CD4-positive, CD25-positive, alpha-beta regulatory T cell (primary cell): ENCODE measurements at places on chromosomes 1 and 21. TPM values are rescaled to one million over a fixed set of nuclear protein-coding genes. Genes with fewer than 3 reads are reported as not detected.
A peak's percentile ranks its signal among the peaks of the same experiment; 100 is the strongest.

WDR64 gene
- 0.08 TPM for polyA plus RNA-seq

GRCh38 chr1:211605603-211606331, 26.8 kb upstream of the SLC30A1 start:
- H3K4me3 ChIP-seq: peak overlapping the region; percentile 59
- no peaks in the 10 kb centered on the region for H3K36me3 ChIP-seq
- no peak for DNase-seq
- peaks cover 6% of the 10 kb centered on the region for H3K4me1 ChIP-seq
- no peak overlapping the region for H3K27ac ChIP-seq

- H3K27me3 ChIP-seq: no peaks in the 10 kb centered on the region
- H3K27ac ChIP-seq: no peak overlapping the region
- no peak overlapping the region for H3K4me3 ChIP-seq
- DNase-seq: no peak
- no peaks in the 10 kb centered on the region for H3K4me1 ChIP-seq
Observed at GRCh38 chr1:189125694-189126093, 1352.0 kb downstream of the BRINP3 start.

GRCh38 chr1:161778522-161778921, 12.4 kb downstream of the ATF6 start:
- no peak overlapping the region for H3K27ac ChIP-seq
- H3K4me1 ChIP-seq: peaks cover 12% of the 10 kb centered on the region
- H3K36me3 ChIP-seq: peaks cover 32% of the 10 kb centered on the region
- no peaks in the 10 kb centered on the region for H3K27me3 ChIP-seq
- H3K4me3 ChIP-seq: no peak overlapping the region

DNA sequence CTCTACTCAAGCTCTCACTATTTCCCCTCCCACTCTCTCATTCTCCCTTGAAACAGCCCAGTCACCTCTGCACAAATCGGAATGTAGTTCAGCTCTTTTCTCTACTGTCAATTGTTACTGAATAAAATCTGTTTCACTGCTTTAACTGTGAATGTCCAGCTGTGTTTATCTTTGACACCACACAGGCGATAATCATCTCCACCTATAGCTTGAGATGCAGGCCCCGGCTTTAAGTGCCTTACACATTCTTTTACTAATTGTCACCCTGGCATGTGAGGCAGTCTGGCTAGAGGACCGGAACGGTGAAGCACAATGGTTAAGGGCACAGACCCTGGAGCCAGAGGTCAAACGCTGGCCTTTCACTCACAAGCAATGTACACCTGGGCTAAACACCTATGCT, 122.8 kb upstream of the C8B start:
- no peak overlapping the region for H3K27ac ChIP-seq
- no peaks in the 10 kb centered on the region for H3K36me3 ChIP-seq
- H3K4me1 ChIP-seq: no peaks in the 10 kb centered on the region
- no peaks in the 10 kb centered on the region for H3K27me3 ChIP-seq
